ACHN (cell line): ENCODE measurements at places on chromosomes 7 and 10.

DNA sequence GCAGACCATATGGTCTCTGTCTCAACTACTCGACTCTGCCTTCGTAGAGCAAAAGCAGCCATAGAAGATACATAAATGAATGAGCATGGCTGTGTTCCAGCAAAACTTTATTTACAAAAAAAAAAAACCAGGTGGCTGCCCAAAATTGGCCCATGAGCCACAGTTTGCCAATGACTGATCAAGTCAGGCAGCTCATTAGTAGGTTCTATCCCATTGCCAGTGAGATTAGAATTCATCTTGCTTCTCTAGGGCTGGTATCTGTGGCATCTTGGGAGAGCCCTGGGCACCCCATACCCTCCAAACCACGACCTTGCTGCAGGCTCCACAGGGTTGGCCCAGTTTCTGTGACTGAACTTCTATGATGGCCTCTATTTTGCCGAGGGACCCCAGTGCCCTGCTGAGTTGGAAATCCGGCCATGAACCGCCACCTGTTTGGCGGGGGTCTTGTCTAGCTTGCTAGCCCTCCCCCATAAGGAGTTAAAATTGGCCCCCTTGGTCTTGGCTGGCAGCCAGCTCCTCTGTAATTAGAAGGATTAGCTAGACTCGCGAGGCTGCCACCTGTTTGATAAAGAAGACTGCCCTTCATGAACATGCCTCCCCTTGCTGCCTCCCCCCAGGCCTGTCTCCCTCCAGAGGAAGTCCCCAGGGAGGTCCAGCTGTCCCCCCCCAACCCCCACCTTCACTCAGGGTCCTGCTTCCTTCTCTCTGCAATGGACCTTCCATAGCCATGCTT, 83.9 kb downstream of the CHN2 start:
- no peak for DNase-seq

DNA sequence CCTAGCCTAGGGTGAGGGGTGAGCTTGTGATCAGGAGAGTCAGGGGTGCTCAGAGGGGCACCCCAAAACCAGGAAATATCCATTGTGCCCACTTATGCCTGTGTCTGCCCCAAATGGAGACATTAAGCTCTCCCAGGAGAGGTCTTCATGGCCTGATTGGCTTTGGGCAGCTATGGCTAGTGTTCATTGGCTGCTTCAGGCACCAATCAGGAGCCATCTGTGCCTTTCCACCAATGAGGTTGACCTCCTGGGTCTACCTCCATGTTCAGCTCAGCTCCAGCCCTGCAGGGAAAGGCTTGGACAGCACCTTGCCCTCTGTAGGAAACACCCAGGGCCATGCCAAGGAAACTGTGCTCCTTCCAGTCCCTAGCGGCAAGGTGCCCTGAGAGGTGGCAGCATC, 23.9 kb upstream of the HSPB1 start:
- DNase-seq = peak; percentile 39

DNA sequence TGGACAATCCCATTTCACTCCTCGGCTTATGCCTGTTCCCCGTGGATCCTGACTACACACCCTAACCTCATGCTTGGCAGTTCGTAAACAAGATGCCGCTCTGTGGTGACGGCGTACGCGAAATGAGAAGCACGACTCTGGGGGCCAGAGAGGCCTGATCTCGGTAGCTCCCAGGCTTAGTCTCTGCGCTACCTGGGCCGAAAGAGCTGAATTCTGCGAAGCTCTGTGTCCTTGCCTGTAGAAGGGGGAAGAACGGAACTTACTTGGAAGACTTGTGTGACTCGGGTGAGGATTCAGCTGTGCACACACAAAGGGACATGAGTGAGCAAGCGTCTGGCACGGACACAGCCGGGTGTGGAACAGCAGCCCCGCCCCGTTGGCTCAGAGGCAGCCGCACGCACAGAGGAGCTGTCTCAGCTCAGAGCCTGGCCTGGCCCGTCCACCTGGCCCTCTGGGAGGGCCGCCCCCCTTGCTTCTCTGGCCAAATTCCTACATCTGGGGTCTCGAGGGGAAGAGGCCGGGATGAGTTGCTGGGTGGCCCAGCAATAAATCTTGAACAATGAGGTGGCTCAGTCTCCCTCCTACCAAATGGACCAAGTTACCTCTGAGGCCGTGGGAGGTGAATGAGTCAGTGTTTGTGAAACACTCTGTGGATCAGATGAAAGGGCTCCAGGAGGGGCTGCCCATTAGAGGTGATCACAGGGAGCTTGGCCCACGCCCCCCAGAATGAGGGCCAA, 83.8 kb downstream of the PDGFA start:
- no peak for DNase-seq

DNA sequence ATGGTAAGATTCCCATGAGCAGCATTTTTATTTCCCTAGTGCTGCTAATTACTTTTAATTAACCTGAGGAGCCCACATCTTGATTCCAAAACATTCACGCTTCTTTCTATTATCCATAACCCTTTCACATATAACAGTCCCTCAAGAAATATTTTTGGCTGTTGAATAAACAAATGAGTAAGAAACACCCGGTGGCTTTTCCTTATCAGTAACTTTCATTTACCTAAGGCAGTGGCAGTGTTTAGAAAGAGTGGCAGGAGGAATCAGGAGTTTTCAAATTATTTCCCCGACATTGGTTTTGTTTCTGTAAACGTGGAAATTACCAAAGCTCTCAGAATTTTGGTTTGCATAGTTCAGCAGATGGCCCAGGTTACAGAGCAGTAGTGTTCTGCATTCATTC, 1015.6 kb upstream of the LRRTM3 start:
- no peak for DNase-seq

GRCh38 chr7:136807598-136807997, 60.9 kb upstream of the CHRM2 start:
- DNase-seq = peak; percentile 9

DNA sequence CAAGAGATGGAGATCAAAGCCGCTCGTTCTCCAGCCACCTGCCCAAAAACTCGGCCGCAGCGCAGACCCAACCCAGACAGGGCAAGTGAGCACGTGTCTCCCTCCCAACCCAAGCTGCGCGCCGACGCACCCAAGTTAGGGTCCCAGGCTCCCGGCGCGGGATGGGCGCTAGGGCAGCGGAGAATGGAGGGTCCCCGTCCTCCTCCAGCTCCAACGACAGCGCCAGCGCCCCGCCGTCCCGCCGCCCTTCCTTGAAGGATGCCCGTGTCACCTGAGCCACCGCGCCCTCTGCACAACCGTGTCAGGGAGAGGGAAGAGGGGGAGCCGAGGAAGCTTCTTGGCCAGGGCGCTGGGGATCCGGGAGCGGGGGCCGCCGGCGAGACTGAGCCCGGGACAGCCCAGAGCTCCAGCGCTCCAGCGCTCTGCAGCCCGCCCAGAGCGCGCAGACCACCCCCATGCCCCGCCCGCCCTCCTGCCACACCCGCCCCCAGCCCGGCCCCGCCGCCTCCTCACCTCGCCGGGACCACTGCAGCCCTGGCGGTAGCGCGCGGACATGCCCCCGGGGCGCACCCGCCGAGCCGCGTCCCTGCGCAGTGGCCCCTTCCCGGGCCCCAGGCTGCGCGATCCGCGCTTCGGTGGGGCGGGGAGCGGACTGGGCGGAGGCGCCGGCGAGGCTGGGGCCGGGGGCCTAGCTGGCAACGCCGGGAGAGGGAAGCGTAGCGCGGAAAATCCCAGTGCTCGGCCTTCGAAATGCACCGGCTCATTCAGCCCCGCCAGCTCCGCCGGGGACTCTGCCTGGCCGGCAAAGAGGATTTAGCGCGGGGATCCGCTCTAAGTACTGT, at the start of gene SLC16A12:
Gene SLC16A12 (minus strand): TSS at position 424 of the 842 bp plus-strand sequence. CDS start 73,016 bp downstream, outside the sequence.
- DNase-seq = peak; percentile 33

DNA sequence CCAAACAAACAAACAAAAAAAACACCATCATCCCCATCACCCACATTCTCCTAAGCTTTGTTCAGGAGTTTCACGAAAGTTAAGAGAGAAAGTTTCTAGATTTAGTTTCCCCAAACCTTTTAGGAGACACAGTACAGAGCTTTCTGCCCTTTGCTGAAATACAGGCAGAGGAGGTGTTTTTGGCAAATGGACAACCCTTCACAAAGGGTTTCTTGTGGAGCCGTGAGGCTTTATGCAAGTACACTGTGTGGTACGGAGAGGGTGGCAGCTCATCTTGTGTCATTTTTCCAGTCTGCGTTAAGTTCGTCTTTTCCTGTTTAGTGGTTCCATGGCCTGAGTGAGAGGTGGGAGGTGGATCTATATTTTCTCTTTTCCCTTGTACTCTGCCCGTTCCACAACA, 215.5 kb upstream of the PRKCQ start:
- no peak for DNase-seq

GRCh38 chr10:128938558-128938957, 528.5 kb upstream of the MGMT start:
- no peak for DNase-seq

GRCh38 chr10:112490545-112490944, 43.5 kb downstream of the VTI1A start:
- no peak for DNase-seq

DNA sequence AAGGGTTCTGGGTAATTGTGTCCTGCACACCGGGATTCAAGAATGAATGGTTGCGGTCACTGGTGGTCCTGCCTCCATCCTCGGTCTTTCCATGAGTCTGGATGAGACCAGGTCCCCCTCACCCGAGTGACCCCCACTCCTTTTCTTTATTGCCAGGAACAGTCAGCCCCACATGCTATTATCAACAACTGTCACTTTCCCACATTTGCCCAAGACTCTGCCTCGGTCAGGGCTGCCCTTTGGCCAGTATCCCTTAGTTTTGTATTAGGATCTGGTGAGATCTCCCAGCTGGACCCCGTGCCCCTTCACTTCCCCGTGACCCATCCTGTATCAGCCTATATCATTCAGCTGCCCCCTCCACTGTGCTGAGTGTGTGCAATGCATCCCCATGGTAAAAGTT, 288.3 kb downstream of the ADARB2 start:
- DNase-seq = no peak

DNA sequence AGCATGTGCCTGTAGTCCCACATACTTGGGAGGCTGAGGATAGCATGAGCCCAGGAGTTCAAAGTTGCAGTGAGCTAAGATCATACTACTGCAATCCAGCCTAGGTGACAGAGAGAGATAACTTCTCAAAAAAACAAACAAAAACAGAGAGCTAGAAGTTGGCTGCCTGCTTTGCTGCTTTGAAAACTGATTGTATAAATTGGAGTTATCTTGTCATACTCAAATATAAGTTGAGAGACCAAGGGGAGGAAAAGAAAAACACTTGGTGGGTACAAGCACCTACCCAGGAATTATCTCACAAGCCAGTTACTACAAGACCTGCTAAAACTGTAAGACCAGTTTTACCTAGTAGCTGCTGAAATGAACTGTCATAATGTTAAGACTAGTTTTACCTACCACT, 112.5 kb upstream of the SKAP2 start:
- DNase-seq = no peak

DNA sequence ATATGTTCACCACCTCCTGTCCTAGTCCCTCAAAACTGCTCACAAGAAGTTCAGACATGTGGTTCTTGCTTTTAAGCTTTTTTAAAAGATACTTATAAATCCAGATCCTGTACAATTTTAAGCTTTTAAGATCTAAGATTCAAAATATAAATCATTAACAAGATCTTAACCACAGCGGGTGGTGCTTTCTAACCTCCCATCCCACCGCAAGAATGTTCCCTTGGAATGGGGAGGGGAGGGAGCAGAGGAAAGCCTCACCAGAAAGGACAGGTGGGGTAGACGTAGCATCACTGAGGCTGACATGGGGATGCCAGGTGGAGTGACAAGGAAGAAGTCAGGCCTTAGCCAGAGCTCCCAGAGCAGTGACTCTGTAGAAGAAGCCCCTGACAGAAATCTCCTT, 133.5 kb downstream of the C1GALT1 start:
- DNase-seq = peak; percentile 57

GRCh38 chr10:110756876-110757275, 112.7 kb downstream of the RBM20 start:
- no peak for DNase-seq

- no peak for DNase-seq
These were observed 87.8 kb downstream of the LARP4B start for GRCh38 chr10:843703-844102.

GRCh38 chr7:26200038-26200443, 505 bp downstream of the HNRNPA2B1 start:
- peak; percentile 63 for DNase-seq

DNA sequence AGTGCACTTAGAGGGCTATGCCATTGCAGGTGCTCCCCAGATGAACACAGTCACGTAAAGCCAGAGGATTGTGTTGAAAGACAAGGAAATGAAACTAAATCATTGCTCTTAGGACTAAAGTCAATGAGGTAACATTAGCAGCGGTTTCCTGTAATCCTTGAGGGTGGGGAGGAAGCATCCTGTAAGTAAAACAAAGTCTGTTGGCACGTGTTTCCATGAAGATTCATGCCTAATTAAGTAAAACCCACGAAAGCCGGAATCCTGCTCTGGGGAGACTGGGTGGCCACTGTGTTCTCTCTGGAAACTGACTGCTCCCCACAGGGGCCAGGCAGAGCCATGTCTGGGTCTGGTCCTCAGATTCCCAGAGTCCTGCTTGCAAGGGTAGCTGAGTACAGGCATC, 18.3 kb downstream of the STEAP1B start:
- DNase-seq = no peak

DNA sequence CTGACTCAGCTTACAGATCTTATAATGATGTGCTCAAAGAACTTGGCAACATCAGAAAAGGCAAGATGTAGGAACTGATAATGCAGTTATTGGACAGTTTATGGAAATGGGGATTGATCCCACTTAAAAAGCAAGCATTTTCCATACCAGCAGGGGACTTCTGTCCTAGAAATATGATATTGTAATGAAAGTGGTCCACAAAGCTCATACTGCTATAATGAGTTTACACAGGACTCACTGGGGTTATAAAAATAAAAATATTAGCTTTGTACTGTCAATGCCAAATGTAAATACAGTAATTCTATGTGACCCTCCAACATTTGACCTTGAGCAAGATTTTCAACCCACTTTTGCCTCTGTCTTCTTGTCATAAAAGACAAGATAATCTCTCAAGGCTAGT, 145.5 kb upstream of the SEM1 start:
- no peak for DNase-seq

- no peak for DNase-seq
These were observed 88.2 kb upstream of the IMMP2L start for GRCh38 chr7:111650456-111650999.
